ENCODE measurements at places on chromosomes 2 and 18.
A peak's percentile ranks its signal among the peaks of the same experiment; 100 is the strongest.

DNA sequence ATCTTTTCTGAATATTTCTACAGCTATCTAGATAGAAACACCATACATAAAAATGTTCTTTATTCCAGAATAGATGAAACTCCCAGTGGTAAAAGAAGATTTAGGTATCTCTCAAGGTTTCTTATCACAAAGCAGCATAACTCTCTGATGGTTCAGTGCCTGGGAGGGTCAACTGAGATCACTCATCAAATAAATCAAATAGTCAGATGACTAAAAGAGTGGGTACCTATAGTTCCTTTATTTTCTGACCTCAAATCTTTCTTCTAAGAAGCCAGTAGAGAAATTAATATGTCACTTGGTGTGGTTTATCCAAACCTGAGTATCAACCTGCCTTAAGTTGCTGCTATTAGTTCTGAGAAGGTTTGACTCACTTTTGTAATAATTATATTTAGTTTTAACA is 120.9 kb downstream of the TMEFF2 start:
- DNase-seq: no peak

- DNase-seq: no peak
These were observed 47.7 kb downstream of the TTC21B start for GRCh38 chr2:165905854-165906253.

- no peak for DNase-seq
These were observed 67.5 kb upstream of the RGPD5 start for GRCh38 chr2:109726379-109727270.

- DNase-seq: no peak
These were observed 9.5 kb downstream of the ELP2 start for GRCh38 chr18:36139245-36139644.

- no peak for DNase-seq
These were observed 71.4 kb upstream of the LAPTM4A start for GRCh38 chr2:20122864-20123263.

DNA sequence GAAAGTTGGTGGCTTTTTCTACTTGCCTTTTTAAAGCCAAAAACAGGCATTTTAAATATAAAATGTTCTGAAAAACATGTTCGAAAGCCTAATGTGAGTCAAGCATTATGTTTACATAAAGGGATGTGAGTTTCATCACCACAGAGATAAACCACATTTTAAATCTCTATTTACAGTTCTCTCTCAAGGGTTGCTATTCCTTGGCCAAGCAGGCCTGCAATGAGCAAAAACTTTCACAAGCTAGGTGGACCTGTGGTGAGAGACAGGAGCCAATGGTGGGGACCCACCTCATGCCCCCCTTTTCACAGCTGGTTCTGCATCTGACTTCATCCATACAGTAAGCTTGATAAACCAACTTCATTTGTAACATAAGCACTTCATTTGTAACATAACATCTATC is 65.1 kb downstream of the CUL3 start:
- DNase-seq: no peak

GRCh38 chr2:98412751-98413458 is 31.8 kb upstream of the INPP4A start:
- DNase-seq: peak; percentile 9

- no peak for DNase-seq
These were observed 2750.9 kb downstream of the RPIA start for GRCh38 chr2:91442246-91442905.

GRCh38 chr2:64276417-64277095 is 132.3 kb upstream of the PELI1 start:
- DNase-seq: no peak

DNA sequence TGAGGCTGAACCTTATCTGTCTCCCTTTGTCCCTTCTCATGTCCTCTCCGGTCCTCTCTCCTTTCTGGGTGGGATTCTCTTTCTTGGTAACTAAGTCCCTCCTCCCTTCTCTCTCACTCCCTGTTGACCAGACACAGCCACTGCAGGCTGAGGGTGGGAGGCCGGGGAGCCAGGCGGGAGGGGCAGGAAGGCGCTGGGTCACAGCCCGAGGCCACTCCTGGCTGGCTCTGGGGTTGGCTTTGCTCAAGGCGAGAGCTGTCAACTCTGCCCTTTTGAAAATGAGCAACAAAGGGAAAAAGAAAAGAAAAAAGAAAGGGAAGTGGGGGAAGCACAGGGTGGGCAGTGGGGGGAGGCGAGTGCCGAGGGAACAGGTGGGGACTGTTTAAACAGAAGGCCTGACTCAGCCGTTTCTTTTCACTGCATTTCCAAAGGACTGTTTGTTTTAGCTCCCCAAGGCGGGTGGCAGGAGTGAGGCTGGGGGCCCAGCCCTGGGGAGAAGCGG is 70.5 kb upstream of the IGFBP5 start:
- no peak for DNase-seq

GRCh38 chr2:46845542-46846486 is 69.8 kb downstream of the MCFD2 start:
- DNase-seq: no peak

GRCh38 chr2:217160978-217161973 is 301.4 kb upstream of the TNP1 start:
- no peak for DNase-seq

DNA sequence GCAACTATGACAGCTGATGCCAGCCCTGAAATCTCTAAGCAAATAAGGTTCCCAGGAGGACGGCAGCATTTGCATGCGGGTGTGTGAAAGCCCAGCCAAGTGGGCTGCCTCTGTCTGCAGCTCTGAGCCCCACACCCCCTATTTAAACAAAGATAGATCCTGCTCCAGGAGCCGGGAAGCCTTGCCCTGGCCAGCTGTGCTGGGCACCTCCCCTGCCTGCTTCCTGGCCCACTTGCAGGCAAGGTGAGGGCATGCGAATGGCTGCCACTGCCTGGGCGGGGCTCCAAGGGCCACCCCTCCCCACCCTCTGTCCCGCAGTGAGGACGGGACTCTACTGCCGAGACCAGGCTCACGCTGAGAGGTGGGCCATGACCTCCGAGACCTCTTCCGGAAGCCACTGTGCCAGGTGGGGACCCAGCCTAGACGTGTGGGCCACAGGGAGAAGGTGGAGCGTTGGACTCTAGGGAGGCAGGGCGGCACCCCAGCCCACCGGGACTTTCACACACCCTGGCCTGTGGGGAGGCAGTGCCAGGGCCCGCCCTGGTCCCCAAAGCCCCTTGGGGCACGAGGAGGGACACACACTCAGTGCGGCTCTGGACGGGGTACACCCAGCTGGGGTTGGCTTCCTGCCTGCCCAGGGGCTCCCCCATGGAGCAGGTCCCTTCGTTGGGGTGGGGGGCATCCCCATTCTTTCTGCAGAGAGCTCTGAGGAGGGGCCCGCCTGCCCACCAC is at the start of gene ANO7:
Gene ANO7, plus strand, starts transcription at position 317 of the 732 bp plus-strand sequence. CDS start 1,387 bp downstream, outside the sequence.
- DNase-seq: no peak

- no peak for DNase-seq
These were observed 11.7 kb upstream of the SMAD7 start for GRCh38 chr18:48962252-48962993.

DNA sequence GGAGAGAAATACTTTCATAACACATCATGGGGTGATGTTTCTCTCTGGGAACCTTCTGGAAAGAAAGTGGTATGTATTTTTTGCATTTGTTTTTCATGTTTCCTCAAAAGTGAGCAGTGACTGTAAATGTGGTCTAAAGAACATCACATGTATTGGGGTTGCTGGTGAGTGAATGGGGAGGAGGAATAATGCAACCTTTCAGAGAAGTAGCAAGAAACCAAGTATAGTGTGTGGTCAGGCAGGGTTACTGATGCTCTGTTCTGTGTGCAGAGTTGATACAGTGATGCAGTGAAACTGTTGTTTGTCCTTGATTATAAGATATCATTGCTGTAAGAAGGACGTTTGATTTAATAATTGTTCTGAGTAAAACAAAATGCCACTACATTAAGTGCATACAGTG is 24.1 kb downstream of the ADNP2 start:
- DNase-seq: no peak

DNA sequence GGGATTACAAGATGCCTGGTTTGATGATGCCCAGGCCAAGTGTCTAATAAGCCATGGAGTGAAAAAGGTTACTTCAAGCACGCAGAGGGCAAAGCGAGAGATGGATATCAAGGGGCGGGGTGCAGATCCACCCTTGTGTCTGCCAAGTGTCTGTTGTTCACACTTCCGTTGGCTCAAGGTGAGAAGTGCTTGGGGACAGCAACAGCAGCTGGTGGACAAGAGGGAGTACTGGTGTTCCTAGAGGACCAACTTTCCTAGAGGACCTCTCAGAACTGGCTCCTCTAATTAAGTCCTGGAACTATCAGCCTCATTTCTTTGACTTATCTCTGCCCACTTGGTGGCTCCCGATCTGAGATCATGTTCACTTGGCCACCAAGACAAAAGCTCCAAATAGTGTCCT is 299.1 kb downstream of the PRKCE start:
- no peak for DNase-seq

- no peak for DNase-seq
These were observed 250.0 kb upstream of the SLC39A10 start for GRCh38 chr2:195406886-195407603.

- no peak for DNase-seq
These were observed 47.3 kb upstream of the ATP6V1B1 start for GRCh38 chr2:70888366-70888922.

DNA sequence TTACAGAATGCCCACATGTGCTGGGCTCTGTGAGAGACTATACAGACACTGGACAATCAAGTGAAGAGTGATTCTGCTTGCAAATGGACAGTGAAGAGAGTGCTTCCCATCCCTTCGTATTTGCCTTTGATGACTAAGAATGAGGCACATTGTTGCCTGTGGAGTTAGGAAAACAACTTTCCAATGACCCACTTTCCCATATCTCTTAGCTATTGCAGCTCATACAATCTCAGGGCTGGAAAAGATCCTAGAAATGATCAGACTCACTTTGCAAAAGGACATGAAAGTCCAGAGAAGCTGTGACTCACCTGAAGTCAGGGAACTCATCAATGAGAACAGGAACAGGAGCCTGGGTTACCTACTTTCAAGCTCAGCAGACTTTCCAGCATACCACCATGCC is 440.5 kb upstream of the TCF4 start:
- DNase-seq: no peak

DNA sequence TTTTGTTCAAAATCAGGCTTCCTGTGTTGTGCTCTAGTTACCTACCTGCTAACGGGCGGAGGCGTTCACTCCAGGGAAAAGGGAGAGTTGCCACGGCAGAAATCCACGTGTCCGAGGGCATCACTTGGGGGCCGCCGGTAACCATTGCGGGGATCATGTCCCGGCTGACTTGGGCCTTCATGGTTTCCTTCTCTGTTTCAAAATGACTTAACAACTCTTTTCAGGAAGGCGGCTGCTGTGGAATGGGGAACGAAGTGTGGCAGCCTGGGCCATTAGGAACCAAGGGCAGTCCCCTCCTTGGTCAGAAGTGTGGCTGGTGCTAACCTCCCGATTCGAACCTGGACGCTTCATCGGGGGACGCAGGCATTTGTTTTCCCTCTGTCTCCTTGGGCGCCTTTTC is 56.8 kb downstream of the INPP5D start:
- DNase-seq: no peak

GRCh38 chr2:66390811-66391210 is 44.1 kb upstream of the MEIS1 start:
- no peak for DNase-seq

- no peak for DNase-seq
These were observed at the start of gene AGAP1 for GRCh38 chr2:235493775-235494715. Gene AGAP1, plus strand, starts transcription at chr2:235494043.

GRCh38 chr18:33123862-33124518 is 316.5 kb downstream of the CCDC178 start:
- DNase-seq: no peak

DNA sequence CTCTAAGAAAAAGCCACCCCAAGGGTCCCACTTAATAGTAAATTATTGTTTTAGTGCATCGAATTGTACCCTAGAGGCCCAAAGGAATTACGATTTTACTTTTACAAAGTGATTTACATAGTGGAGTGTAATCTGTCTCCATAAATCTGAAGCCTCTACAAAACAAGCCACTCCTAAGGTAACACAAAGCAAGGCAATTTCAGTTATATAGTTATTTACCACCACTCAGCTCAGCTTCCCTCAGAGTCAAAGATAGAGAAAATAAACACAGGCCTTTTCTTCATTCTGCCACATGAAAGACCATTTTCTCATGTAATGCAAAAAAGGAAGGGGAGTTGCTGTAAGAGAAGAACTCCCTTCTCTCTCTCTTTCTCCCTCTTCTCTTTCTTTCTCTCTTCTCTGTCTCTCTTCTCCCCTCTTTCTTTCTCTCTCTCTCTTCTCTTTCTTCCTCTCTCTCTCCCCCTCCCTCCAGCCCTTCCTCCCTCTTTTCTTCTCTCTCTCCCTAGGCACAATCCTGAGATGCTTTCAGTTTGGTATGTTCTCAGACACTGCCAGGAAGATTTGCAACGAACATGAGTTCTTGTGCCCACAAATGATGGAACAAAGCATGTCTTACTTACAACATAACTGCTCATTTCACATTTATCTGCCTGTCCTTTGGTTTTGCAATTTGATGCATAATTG is 264.5 kb downstream of the BCL2 start:
- DNase-seq: no peak

- DNase-seq: no peak
These were observed 17.6 kb downstream of the CTDP1 start for GRCh38 chr18:79697178-79697577.
